ENCODE measurements at places on chromosomes 3 and 15. TPM values are rescaled to one million over a fixed set of nuclear protein-coding genes. Genes with fewer than 3 reads are reported as not detected.

Gene SRGAP3
- 12.8 TPM for total RNA-seq

Gene FBXW12
- not detected for total RNA-seq

Gene BTD
- 23.3 TPM for total RNA-seq

Gene CCDC54
- not detected for total RNA-seq

Gene GOLGA6B
- total RNA-seq, result not detected

Gene PAQR5
- 1.2 TPM for total RNA-seq

Gene CHDH
- 8.4 TPM for total RNA-seq

Gene CAND2
- 44.6 TPM for total RNA-seq

Gene MESP2
- total RNA-seq, result 1.8 TPM

Gene TIMMDC1
- total RNA-seq, result 28.8 TPM
